ENCODE measurements at places on chromosomes 16 and 17.
A peak's percentile ranks its signal among the peaks of the same experiment; 100 is the strongest.

DNA sequence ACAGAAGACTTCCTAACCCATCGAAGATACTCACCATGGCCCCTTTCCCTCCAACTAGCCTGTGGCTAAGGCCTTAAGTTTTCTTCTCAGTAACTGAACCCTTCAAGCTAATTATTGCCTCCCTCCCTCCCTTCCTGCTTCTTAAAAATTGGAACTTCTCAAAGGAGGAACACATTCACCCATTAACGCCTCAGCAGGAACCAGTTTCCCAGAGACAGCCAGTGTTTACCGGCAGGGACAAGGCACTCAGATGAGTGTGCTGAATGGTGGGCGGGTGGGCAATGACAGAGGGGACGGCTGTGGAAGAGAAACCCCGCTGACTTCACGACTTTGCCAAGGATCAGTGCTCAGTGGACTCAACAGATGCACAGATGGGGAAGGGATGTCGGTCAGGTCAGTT lies 20.3 kb downstream of the PITPNA start:
- DNase-seq: no peak

GRCh38 chr16:66678337-66678736 lies 18.2 kb downstream of the CMTM4 start:
- DNase-seq: peak; percentile 75

DNA sequence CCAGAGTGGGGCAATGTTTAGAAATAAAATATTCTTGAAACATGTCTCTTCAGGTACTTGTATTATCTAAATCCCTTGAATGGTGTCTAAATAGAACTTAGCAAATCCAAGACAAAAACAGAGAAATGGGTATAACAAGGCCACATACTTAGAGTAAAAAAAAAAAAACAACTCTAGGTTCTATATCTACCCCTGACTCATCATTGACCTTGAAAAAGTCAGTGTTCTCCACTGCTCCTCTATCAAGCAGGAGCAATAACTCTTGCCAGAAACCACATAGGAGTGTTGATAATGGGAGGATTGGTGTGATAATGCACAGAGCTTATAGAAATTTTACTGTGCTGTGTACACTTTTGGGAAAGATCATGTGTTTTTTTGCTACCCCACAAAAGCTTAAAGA lies 296.6 kb upstream of the PMFBP1 start:
- DNase-seq: no peak

DNA sequence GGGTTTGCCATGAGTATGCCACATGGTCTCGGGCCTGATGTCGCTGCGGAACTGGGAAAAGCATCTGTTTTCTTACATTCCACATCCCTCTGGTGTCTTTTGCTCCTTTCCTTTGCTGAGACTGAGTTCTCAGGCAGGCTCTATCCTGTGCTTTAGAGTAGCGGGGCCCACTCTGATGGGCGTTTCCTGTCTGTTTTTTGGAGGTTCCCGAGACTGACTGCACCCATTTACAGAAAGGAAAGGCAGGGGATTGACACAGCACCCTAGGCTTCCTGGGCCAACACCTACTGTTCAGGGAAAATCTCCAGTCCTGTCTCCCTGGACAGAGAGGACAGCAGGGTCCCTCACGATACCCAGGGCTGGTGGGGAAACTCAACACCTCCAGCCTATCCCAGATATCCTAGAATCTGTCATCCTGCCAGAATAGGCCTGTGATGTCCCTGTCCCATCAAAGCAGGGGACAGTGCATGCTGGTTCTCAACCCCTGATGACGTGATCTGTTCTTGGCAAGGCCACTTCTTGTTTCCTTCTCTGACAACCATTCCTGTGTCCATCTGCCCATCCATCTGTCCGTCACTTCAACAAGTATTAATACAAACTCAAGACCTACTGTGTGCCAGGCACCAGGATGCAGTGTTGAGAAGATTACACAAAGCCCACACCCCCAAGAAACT lies 42.2 kb downstream of the ACTG1 start:
- DNase-seq: no peak

DNA sequence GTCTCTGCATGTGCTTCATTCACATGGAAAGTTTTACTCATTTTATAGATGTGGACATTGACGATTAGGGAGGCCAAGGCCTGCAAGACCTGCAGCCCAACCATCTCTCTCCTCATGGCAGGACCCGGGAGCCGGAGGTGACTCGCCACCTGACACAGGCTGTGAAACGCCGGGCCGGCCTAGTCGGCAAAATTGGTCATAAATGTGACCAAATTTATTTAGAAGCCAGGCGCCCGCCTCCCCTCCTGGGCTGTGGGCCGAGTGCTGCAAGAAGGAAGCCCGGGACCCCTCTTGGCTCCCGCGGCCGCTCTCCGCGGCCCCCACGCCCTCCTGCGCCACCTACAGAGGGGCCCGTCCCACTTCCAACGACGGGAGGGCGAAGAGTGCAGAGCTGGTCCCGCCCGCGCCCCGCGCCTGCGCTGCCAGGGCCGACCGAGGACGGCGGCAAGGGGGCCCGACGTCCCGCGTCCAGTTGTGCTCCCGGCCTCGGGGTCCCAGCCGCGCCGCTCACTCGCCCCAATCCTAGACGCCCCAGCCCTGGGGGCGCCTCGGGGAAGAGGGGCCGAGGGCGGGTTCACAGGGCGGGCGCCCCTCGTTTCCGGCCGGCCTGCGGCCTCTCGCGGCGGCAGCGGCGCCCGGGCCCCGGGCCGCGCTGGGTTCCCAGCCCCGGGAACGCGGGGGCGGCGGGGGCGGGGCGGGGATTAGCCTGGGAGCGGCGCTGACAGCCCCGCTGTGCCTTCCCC lies 47.5 kb downstream of the WNT3 start:
- DNase-seq: peak; percentile 71

DNA sequence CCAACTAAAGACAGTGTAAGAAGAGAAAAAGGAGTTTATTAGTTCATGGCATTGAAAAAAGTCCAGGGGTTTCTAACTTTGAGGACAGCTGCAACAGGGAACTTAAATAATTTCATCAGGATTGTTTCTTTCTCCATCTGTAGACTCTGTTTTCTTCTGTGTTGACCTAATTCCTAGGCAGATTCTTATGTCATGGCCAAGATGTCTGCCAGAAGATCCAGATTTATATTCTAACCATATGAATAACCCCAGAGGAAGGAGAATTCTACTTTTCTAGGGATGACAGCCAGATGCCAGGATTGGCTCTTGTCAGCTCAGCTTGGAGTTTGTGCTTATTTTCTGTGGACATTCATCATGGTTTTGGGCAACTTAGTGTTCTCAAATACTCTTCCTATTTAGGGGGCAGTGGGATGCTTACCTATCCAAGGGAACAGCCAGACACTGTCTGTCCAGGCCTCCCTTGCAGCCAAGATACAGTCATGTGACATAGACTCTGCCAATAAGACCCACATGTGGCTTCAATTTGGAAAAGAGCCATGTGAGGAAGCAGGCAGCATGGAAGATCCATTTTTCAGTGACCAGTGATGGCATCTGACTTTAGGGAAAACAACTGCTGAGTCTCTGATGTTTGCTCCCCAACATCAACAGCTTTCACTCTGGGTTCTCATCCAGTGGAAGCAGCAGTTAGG lies 18.2 kb downstream of the PCTP start:
- DNase-seq: no peak

- DNase-seq: no peak
Observed at GRCh38 chr17:19370493-19370960, 7.8 kb upstream of the MAPK7 start.

GRCh38 chr17:2094891-2095535 lies 40.1 kb downstream of the HIC1 start:
- peak; percentile 7 for DNase-seq

DNA sequence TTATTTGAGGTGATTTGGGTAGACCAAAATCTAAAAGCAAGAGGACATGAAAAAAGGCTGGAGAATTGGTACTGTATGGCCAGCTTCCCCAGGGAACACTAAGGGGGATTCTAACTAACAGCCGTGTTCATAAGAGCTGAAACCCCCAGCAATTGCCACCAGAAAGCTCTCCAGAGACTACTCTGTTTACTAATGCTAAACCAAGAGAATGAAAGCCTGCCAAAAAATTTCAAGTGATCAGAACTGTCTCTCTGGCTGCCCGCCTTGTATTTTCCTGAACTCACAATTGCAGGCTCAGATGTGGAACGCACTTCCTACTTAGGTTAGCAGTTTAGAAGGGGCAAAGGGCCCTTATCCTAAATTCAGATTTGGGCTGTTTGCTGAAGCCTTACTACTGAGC lies 24.1 kb downstream of the MYH10 start:
- DNase-seq: no peak

- DNase-seq: no peak
Observed at GRCh38 chr17:76189247-76189646, 48.2 kb upstream of the FOXJ1 start.

- no peak for DNase-seq
Observed at GRCh38 chr16:66594739-66595138, 9.8 kb upstream of the CMTM3 start.

GRCh38 chr17:12644623-12645022 lies 21.1 kb upstream of the MYOCD start:
- DNase-seq: no peak

GRCh38 chr16:17691899-17692176 lies 221.1 kb upstream of the XYLT1 start:
- DNase-seq: no peak

DNA sequence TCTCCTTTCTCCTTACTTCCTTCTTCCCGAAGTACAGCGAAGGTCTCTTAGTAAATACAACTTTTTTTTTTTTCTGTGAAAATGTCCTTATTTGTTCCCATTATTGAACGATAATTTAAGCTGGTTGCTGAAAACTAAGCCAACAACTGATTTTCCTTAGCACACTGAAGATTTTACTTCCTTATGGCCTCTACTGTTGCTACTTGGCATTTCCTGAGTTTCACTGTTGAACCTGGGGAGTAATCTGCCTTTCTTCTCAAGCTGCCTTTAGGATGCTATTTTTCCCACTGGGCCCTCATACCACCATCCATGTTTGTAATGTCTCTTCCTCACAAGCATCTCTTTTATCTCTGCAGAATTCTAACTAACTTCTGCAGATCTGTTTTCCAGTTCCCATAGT lies 26.1 kb downstream of the UBE2O start:
- DNase-seq: no peak

DNA sequence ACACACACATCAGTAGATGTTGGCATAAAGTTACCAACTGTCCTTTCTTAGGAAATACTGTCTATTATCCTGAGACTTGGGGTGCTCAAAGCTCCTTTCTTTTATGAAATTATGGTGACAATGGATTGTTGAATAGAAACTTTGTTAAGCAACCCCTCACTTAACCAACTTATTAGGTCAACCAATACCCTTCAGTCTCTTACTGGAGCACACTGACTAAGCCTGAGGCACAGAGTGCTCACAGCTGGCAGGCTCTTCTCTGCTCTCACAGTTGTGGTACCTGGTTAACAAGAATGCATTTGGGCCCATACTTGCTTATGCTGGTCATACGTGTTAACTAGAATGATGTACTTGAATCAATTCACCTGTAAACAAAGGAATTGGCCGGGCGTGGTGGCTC lies 24.8 kb downstream of the CD300LF start:
- DNase-seq: no peak

GRCh38 chr17:45996282-45996937 lies 2.6 kb upstream of the STH start:
- DNase-seq: no peak

GRCh38 chr16:19517424-19518089 lies 4.3 kb downstream of the GDE1 start:
- DNase-seq: no peak

All from NCI-H526 (cell line).